Upper lobe of left lung (tissue), 6 donors: ENCODE measurements at places on chromosomes 4 and X. TPM values are rescaled to one million over a fixed set of nuclear protein-coding genes. Genes with fewer than 3 reads are reported as not detected.
A peak's percentile ranks its signal among the peaks of the same experiment; 100 is the strongest.

MAPK10 gene
- total RNA-seq, result 17.3 TPM

L1CAM gene
- 1.6 TPM for total RNA-seq

RHOXF2B gene
- not detected for total RNA-seq

GRCh38 chrX:79366873-79367749 lies at the start of gene ITM2A:
Gene ITM2A, minus strand, starts transcription at chrX:79367334. Its CDS starts 119 bp downstream, at chrX:79367215.
- peak; percentile 23 for DNase-seq
